ENCODE measurements at places on chromosomes 4 and X.

GRCh38 chr4:185039508-185040273, 21.4 kb downstream of the HELT start:
- H3K27ac ChIP-seq: no peak overlapping the region
- H3K36me3 ChIP-seq: no peaks in the 10 kb centered on the region
- no peak overlapping the region for H3K4me3 ChIP-seq
- peak; percentile 36 for DNase-seq
- H3K4me1 ChIP-seq: no peaks in the 10 kb centered on the region

DNA sequence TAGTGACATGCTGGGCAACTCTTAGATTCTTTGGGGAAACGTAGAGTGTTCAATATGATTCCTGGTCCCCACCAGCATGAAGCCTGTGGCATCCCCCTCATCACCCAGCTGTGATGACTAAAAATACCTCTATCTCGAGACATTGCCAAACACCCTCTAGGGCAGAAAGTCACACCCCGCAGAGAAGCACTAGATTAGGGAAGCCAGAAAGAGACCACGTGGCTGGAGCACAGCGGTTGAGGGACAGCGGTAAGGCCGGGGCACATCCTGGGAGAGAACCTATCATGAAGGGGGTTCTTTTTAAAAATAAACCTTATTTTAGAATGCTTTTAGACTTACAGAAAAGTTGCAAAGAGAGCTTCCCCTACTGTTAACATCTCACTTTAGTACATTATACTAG, 11.0 kb downstream of the FAT1 start:
- H3K4me3 ChIP-seq: no peak overlapping the region
- no peaks in the 10 kb centered on the region for H3K36me3 ChIP-seq

DNA sequence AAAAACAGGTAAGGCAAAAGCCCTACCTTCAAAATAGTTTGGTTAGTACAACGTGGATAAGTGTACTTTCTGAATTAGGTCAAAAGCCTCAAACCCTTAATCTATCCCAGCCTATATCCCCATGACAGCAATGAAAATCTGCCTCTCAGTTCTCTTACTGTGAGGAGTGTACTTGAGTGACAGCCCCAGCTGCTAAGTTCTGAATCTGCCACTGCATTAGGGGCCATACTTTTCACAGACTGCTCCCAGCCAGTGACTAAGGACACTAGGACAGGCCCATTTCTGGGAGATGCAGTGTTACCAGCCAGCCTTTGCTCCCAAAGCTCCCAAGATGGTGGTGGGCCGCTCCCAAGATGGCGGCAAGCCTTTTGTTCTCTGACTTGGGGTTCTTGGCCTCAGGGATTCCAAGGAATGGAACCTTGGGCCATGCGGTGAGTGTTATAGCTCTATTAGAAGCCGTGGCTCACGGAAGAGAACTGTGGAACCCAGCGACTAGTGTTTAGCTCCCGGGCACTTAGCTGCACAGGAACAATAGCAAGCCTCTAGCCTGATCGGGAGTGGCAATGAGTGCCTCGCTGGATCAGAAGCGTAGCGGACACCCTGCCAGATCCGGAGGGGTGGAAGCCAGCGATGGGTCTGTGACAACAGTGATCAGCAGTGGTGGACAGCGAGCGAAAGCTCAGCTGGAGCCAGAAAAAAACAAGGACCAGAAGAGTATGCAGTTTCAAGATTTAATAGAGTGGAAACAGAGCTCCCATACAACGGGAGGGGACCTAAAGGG, 175.6 kb upstream of the NRK start:
- DNase-seq: no peak
- H3K4me3 ChIP-seq: no peak overlapping the region
- H3K27me3 ChIP-seq: no peaks in the 10 kb centered on the region
- H3K27ac ChIP-seq: no peak overlapping the region
- no peaks in the 10 kb centered on the region for H3K4me1 ChIP-seq

DNA sequence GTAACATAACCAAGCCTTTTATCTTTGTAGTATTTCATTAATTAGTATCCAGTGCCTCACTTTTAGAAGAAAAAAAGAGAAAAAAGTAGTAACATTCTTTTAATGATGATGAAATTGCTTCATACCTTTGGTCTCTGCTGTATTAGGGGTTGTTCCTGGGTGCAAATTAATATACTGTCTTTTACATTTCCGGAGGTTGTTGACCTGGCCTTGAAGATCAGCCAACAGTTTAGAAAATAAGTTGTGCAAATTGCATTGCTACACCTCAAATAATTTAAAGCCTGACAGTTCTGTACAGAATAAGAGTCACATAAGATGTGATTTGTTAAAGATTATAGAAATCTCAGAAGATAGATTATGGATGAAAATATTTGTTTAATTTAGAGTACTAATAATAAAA, 3.8 kb downstream of the NFKB1 start:
- H3K4me3 ChIP-seq: no peak overlapping the region
- no peak overlapping the region for H3K27ac ChIP-seq
- no peak for DNase-seq
- H3K27me3 ChIP-seq: no peaks in the 10 kb centered on the region
- H3K36me3 ChIP-seq: no peaks in the 10 kb centered on the region

DNA sequence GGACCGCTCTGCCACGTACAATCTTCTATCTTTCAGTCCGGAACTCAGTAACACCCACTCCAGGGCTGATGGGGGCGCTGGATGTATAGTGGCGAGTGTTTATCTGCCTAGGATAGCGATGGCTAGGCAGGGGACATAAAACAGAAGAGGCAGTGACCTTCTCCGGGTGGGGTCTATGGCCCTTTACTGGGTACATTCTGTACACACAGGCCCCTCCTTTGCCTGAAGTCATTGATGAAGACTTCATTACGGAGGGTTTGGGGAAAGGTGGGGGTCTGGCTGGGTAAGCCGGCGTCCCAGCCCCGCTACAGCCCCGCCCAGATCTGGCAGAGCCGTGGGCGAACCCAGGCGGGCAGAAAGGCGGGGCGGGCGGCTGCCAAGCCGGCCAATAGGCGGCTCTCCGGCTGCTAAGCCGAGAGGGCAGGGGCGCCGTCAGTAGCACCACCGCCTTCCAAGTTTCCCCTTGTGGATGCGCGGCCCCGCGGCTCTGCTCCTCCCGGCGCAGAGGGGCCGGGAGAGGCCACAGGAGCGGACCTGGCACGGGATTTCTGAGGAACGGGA, at the start of gene CHST7:
Gene CHST7 (plus strand): TSS at position 435 of the 561 bp plus-strand sequence. CDS start 167 bp downstream, outside the sequence.
- H3K4me3 ChIP-seq: peak within 1 kb of the TSS; percentile 63
- peak; percentile 57 for DNase-seq
- no peaks in the 10 kb centered on the region for H3K27me3 ChIP-seq
- peaks cover 7% of the 10 kb centered on the region for H3K4me1 ChIP-seq
- no peaks in the 10 kb centered on the region for H3K36me3 ChIP-seq

GRCh38 chr4:5932035-5932568, 39.2 kb upstream of the CRMP1 start:
- no peaks in the 10 kb centered on the region for H3K36me3 ChIP-seq
- no peak overlapping the region for H3K27ac ChIP-seq
- no peak overlapping the region for H3K4me3 ChIP-seq

DNA sequence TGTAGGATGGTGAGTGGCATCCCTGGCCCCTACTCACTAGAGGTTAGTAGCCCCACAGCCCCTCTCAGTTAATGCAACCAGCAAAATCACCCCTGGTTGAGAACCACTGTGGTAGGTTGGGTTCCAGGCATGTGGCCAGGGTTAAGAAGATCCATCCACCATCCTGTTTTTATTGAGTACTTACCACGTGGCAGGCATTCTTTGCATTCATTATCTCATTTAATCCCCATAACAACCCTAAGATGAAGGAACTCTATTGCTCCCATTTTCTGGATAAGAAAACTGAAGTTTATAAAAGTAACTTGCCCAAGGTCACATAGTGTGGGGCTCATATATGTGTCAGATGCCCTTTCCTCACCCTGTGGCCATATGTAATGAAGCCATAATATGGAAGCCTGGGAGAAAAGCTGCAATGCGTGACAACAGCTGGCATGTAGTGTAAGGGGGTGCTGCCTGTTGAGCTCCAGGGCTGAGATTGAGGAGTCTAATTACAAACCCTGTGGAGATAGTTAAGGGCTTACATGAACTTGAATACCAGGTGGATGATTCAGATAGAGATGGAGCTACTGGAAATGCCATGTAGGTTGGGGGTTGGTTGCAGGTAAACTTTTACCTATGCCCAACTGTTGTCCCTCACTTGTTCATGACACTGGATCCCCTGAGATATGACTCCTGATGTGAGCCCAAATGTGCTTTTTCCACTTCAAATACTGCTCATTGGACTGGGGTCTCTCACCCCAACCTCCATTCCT, 100.2 kb upstream of the PGRMC2 start:
- no peak overlapping the region for H3K4me3 ChIP-seq
- H3K4me1 ChIP-seq: no peaks in the 10 kb centered on the region
- DNase-seq: no peak
- H3K27ac ChIP-seq: no peak overlapping the region
- no peaks in the 10 kb centered on the region for H3K36me3 ChIP-seq

All from T-cell (primary cell).